Stimulated activated CD8-positive, alpha-beta memory T cell treated with anti-CD3 and anti-CD28 coated beads, Interleukin-2, amount 100 ng/mL, for 48 hours (primary cell): ENCODE measurements at places on chromosomes 3 and 15.

- DNase-seq = peak; percentile 98
Observed at GRCh38 chr15:72231066-72231832, at the start of gene PKM. Gene PKM, minus strand, starts transcription at chr15:72231190. Its CDS starts 12,093 bp downstream, at chr15:72219097.

GRCh38 chr3:122079524-122080206 lies 24.5 kb downstream of the CD86 start:
- DNase-seq = no peak

DNA sequence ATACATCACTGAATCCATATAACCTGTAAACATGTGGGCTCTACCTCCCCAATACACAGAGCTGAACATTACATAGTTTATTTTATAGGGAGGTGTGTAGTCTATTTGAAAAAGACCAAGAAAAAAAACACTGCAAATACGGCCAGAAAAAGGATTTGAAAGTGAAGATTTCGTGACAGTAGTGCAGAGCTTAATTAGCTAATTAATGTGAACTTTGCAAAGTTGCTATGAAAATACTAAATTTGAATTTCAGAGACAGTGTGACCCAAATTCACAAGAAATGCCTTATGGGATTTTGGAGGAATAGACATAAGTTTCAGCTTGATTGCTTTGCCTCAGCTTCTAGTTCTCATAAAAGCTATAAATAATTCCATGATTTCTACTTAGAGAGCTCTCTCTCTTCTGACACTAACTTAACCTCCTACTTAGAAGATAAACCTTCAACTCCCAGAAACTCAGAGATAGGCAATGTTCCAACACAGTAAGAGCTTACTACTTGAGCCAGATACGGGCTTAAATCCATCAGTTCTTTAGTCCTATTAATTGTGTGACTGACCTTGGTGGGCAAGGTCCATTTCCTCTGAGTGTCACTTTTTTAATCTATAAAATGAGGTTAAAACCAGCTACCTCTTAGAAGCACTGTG lies 87.3 kb upstream of the THBS1 start:
- DNase-seq = no peak

- DNase-seq = no peak
Observed at GRCh38 chr15:75063338-75063737, 39.9 kb downstream of the PPCDC start.

GRCh38 chr15:36080759-36081158 lies 498.7 kb upstream of the CDIN1 start:
- DNase-seq = no peak

- no peak for DNase-seq
Observed at GRCh38 chr15:69463182-69463756, 10.7 kb downstream of the RPLP1 start.

DNA sequence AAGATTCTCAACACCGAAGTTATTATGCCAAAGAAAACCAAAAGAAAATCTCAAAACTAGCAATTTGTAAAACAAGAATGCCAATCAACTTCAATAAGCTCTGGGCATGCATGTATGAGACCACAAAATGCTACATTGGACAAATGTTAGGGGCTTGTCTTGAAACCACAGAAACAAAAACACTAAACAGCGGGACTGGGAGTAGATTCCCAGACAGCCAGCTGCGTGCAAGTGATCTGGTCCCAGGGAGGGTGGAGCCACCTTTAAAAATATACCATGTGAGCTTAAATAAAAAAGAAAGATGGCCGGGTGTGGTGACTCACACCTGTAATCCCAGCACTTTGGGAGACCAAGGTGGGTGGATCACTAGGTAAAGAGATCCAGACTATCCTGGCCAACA lies 163.6 kb upstream of the PRICKLE2 start:
- DNase-seq = no peak

DNA sequence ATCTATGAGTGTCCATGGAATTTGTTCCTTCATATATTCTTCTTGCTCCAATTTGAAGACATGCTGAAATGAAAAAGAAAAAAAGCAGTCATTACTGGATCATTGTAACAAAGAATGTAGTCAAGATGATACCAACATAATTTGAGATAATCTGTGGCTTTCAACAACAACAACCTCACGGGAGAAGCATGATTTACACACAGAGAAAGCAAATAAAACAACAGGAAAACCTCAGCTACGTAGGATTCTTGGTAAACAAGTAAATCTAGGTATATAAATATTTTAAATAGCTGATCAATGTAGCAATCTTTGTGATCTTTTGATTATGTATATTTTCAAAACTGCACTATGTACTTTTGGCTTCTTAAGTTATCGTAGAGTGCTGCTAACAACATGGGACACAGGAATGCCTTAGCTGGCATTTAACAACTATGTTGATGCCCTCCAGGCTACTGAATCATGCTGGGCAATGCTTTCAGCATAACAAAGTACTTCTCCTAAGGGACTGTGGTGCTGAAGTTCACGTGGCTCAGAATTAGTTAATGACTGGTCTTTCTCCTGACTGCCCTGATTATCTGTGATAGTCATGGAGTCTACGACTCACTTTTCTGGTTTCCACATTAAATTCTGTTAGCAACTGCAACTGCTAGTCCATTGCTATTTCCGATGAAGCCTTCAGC lies 96.5 kb upstream of the MYO5C start:
- no peak for DNase-seq

DNA sequence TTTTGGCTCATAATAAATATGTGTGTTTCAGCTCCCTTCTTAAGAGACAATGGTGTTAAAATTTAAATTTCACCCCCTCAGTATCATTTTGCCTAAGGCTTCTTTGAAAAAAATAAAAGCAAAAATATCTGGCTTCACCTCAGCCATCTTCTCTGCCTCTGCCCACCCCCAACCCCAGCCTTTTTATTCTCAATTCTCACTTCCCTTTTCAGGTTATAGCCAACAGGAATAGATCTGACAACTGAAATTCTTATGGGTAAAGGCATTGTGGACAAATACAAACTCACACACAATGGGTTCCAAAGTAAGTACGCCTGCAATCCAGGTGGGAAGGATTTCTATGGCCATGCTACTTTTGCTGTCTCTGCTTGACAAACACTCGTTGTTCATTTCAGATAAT lies 399.0 kb upstream of the ARRDC4 start:
- no peak for DNase-seq

- no peak for DNase-seq
Observed at GRCh38 chr15:48802867-48803266, 8.0 kb downstream of the CEP152 start.

GRCh38 chr3:52670621-52671521 lies 14.8 kb downstream of the PBRM1 start:
- DNase-seq = no peak

DNA sequence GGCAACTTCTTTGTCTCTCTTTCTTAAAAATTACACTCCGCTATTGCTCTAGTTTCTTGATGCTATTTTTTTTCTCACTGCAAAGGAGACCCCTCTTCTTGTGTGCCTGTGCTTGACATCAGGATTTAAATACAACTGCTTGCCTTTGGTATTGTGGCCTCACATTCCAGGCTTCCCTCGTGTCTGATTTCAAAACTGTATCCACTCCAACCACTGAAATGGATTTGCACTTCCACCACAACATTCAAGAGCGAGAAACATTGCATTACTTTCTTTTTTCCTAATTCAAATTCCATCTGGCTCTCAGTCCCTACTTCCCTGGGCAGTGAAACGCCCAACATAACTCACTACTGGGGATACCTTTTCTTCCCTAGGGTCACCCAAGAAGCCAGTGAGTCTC lies 50.4 kb upstream of the PXYLP1 start:
- DNase-seq = no peak

- no peak for DNase-seq
Observed at GRCh38 chr15:58340176-58340575, 91.6 kb upstream of the LIPC start.

DNA sequence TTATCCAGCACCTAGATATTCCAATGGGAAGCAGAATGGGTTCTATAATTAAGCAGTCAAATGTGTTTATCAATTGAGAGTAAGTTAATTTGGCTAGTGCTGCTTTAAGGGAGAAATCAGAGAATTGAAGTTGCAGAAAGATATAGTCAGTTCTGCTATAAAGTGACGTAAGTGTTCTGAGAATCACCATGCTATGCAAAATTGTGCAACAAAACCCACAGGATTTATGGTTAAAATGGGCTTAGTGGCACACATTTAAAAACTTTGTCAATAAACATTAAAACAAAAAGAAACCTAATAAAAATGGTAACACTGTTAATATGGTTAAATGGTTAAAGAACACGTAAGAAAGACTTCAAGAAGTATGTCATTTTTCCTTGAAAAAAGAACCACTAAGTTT lies 74.5 kb downstream of the TMEM108 start:
- DNase-seq = no peak

DNA sequence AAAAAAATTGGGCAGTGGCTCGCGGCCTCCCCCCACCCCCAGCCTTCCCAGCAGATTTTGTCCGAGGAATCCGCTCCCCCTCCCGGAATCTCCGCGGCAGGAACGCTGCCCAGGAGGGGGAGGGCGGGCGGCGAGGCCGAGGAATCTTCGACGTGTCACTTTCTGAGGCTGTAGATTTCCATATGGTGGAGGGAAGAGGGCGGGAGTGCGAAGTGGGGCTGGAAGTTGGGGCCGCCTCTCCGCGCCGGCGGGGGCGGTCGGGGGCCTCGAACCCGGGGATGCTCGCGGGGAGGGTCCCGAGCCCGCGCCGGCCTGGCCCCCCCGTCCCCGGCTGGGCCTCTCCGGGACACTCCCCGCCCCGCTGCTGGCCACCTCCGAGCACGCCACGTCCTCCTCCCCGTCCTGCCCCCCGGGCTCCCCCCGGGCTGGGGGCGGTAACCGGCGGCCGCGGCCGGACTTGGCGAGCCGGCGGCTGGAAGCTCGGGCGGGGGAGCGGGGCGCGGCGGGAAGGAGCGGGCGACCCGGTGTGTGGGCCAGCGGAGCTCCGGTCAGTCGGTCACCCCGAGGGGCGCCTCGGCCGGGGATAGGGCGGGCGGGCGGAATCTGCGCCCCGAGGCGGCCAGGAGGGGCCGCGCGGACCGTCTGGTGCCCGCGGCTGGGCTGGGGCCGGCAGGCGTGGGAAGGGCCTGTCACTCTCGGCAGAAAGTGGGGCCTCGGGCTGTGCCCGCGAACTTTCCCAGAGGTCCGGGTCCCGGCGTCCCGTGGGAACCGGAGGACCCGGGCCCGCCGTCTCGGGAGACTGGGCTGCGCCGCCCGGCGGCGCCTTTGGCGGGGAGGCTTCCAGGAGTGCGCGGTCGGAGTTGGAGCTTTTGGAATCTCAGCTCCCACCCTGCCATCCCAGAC lies 951 bp downstream of the FNDC3B start:
- peak; percentile 8 for DNase-seq

GRCh38 chr3:43106293-43106628 lies 382 bp upstream of the POMGNT2 start:
- no peak for DNase-seq

DNA sequence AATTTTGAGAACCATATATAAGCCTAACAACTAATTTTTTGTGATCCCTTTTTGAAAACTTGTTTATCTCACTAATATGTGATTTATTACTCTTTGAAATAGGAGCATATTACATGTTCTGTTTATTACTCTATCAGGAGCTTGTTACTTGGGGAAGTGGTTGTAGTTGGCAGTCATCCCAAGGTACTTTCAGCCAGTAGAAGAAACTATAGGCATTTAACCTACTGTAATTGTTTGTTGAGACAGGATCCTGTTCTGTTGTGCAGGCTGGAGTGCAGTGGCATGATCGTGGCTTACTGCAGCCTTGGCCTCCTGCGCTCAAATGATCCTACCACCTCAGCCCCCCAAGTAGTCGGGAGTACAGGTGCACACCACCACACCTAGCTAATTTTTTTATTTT lies 195.6 kb downstream of the TCF12 start:
- DNase-seq = no peak

DNA sequence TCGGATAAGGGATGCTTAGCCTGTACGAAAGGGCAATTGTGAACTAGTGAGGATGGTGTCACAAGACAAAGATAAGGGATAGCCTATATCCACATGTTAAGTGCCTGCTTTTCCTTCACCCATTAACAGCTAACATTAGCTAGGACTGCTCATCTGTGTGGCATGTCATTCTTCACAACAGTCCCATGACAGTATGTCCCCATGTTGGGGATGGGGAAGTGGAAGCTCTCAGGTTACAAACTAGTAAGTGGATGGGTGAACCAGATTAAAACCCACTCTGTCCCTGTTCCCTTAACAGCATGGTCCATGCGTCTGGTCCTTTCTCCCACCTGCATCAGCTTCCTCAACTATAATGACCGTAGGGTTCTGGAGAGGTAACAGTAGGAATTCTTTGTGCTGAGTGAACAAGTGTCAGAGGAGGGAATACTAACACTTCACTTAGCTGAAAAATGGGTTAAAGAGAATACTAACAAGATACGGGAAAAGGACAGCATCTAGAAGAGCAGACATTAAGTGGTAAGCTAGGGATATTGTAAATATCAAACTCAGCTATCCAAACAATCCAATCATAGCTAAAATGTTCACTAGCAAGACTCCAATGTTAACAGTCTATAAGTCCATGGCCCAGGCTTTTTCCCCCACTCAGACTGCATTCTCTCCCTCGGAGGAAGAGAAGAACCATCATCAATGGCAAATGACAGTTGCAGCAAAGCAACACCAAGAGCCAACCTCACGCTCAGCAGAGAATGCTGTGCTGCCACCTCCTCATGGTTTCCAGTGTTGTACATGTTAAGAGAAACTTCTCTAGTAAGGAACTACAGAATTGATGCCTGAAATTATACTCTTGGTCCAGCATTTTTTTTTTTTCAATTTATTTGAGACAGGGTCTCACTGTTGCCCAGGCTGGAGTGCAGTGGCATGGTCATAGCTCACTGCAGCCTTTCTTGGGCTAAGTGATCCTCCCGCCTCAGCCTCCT lies 5.0 kb downstream of the RPLP1 start:
- no peak for DNase-seq

- DNase-seq = no peak
Observed at GRCh38 chr3:139301183-139301582, 42.6 kb upstream of the MRPS22 start.

DNA sequence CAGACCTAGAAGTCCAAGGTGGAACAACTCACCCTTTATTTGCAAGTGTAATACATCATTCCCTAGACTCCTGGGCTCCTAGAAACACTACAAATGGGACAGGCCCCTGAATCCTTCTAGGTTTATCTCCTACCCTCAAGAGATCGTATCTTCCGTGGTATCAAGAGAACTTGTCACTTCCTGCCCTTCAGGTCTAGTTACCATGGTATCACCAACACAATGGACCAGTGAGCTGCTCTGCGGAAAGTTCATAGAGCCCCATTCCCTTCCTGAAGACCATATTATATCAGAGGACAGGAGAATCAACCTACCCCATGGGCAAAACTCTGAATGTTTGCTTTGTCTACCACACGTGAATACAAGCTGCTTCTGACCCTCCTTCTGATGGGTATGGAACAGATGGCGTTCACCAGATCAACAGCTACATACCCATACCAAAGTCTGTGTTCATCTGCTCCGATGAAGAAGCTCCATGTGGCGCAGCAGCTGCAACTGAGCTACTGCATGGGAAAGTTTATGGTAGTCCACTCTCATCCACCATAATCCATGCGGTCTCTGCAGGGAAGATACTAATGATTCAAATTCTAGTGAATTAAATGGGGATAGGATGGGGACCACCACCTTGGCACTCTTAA lies 84.6 kb upstream of the KLF13 start:
- DNase-seq = no peak
